Aorta (tissue), 5 donors: ENCODE measurements at places on chromosomes 3 and 15. TPM values are rescaled to one million over a fixed set of nuclear protein-coding genes. Genes with fewer than 3 reads are reported as not detected.

Gene TEX9
- total RNA-seq, result 5.7 TPM

Gene C3orf20
- total RNA-seq, result 0.16 TPM

Gene GRAMD1C
- 2.4 TPM for total RNA-seq

Gene C3orf62
- total RNA-seq, result 4.3 TPM

Gene CELF6
- 1.9 TPM for total RNA-seq

Gene C3orf52
- 16.8 TPM for total RNA-seq

Gene ACKR4
- 15.5 TPM for total RNA-seq

Gene WDR93
- not detected for total RNA-seq

Gene GOLGA6B
- total RNA-seq, result not detected

Gene PYGO1
- 13.9 TPM for total RNA-seq

Gene CNTN6
- total RNA-seq, result 0.26 TPM

Gene CCR2
- total RNA-seq, result 6.2 TPM

Gene CHAC1
- total RNA-seq, result 5.3 TPM

Gene SAMMSON
- total RNA-seq, result 25.6 TPM

Gene CNBP
- 287 TPM for total RNA-seq

Gene HESX1
- 0.36 TPM for total RNA-seq

- H3K27me3 ChIP-seq, result no peaks in the 10 kb centered on the region
- no peaks in the 10 kb centered on the region for H3K36me3 ChIP-seq
- H3K4me1 ChIP-seq, result no peaks in the 10 kb centered on the region
- no peak overlapping the region for H3K4me3 ChIP-seq
- H3K27ac ChIP-seq, result no peak overlapping the region
Observed at GRCh38 chr3:13420831-13421765, 976 bp upstream of the NUP210 start.

DNA sequence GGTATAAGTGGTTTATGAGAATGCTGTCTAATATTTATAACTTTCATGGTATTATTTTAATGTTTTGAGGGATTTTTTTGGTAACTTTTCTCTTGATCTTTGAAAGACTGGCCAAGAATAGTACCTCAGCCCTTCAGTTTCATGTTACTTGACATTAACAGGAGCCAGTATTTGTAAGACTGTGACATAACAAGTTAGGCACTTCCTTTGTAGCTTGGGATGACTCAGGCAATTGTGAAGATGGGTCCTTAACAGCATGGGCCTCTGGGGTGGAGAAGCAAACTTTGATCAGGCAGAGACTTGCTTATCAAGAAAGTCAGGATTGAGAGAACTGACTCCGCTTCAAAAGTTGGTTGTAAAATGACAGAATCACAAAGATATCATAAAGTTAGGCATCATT lies 9.5 kb downstream of the LRRC49 start:
- H3K4me1 ChIP-seq, result no peaks in the 10 kb centered on the region
- no peak for DNase-seq
- no peak overlapping the region for H3K4me3 ChIP-seq
- no peak overlapping the region for H3K27ac ChIP-seq

DNA sequence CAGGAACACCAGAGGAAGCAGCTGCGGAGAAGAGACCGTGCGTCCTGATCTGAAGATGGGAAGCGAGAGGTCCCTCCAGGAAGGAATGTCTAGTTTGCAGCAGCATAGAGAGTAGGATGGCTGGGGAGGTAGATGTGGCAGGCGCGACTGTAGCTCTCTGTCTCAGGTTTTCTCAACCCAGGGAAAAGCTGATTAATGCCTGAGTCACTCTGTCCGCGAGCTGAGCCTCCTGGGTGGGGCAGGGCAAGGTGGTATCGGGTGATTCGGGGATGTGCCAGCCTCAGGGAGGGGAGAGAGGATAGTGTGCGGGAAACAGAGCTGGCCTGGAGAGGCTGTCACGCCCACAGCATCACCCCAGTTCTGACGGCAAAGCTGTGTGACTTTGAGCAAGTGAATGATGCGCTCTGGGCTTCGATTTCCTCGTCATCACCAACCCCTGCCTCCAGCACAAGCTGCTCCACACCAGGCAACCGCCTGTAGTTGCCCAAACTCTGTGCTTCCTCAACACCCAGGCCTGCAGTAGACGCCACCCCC lies 28.4 kb downstream of the CPN2 start:
- no peaks in the 10 kb centered on the region for H3K27me3 ChIP-seq
- H3K4me3 ChIP-seq, result no peak overlapping the region
- no peak for DNase-seq
- no peak overlapping the region for H3K27ac ChIP-seq

- no peaks in the 10 kb centered on the region for H3K27me3 ChIP-seq
- H3K4me1 ChIP-seq, result no peaks in the 10 kb centered on the region
- no peak overlapping the region for H3K4me3 ChIP-seq
- H3K36me3 ChIP-seq, result no peaks in the 10 kb centered on the region
Observed at GRCh38 chr3:134308350-134308891, 57.8 kb upstream of the RYK start.

DNA sequence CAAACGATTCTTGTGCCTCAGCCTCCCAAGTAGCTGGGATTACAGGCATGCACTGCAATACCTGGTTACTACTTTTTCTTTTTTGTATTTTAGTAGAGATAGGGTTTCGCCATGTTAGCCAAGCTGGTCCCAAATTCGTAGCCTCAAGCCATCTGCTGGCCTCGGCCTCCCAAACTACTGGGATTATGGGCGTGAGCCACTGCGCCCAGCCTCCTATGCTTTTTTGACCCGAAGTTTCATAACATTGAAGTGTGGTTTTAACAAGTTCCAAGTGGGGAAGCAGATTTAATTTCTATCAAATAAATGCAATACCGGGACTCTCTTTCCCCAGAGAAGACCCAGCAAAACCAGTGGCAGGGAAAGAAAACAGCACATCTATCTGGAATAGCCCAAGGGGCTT lies 13.7 kb downstream of the SH3BP5 start:
- no peaks in the 10 kb centered on the region for H3K27me3 ChIP-seq
- peaks cover 7% of the 10 kb centered on the region for H3K4me1 ChIP-seq
- no peak overlapping the region for H3K4me3 ChIP-seq
- no peaks in the 10 kb centered on the region for H3K36me3 ChIP-seq
- no peak for DNase-seq

DNA sequence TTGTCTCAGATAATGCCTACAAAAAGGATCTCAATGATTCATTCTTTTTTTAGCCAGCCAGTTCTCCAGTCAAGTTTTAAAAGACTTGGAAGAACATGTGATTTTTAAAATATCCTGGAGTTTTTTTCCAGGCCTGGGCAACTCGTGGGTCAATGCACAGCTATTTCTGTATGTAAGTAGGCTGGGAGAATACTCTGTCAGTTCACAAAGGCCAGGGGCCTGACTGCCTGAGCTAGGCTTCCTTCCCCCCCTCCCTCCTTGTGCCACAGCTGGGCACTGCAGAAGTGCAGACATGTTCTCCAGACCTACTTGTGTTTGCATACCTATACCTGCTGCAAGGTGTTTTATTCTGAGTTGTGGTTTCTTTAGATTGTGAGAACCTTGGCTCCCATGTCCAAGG lies 43.7 kb downstream of the CTDSPL start:
- peaks cover 19% of the 10 kb centered on the region for H3K4me1 ChIP-seq
- no peak overlapping the region for H3K27ac ChIP-seq
- H3K27me3 ChIP-seq, result no peaks in the 10 kb centered on the region

DNA sequence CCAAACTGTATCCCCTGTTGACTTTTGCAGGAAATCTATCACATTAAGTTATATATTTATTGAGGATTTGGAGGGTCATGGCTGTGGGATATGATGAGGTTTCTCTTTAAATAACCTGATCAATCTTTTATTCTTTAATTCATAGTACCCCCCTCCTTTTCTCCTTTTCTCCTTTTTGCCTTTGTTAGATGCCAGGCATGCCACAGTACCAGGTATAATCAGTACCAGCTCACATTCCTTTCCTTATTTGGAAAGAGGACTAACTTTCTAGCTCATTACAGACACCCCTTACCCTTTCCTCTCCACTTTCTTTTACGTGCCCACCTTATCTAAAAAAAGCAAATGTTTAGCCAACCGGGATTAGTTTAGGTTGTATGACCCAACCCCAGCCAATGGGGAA lies 326.4 kb upstream of the NAALADL2 start:
- H3K27me3 ChIP-seq, result no peaks in the 10 kb centered on the region
- H3K36me3 ChIP-seq, result no peaks in the 10 kb centered on the region
- no peak for DNase-seq

DNA sequence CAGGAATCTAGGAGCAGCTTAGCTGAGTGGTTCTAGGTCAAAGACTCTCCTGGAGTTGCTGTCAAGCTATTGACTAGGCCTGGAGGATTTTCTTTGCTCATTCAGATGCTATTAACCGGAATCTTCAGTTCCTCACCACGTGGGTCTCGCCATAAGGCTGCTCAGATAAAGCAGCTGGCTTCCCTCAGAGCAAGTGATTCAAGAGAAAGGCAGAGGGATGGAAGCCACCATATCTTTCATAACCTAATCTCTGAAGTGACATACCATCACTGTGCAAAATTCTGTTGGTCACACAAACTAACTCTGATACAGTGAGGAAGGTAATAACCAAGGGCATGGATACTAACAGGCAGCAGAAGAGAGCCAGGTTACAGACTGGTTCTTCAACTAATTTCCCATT lies 72.7 kb upstream of the FLNB start:
- H3K27ac ChIP-seq, result peak overlapping the region; percentile 48
- H3K36me3 ChIP-seq, result no peaks in the 10 kb centered on the region
- no peaks in the 10 kb centered on the region for H3K27me3 ChIP-seq
- no peak overlapping the region for H3K4me3 ChIP-seq

- H3K36me3 ChIP-seq, result no peaks in the 10 kb centered on the region
- H3K27ac ChIP-seq, result peak overlapping the region; percentile 61
- H3K4me1 ChIP-seq, result no peaks in the 10 kb centered on the region
- H3K4me3 ChIP-seq, result no peak overlapping the region
- DNase-seq, result peak; percentile 57
- no peaks in the 10 kb centered on the region for H3K27me3 ChIP-seq
Observed at GRCh38 chr3:48404440-48405342, 25.2 kb downstream of the PLXNB1 start.

- H3K27me3 ChIP-seq, result no peaks in the 10 kb centered on the region
- DNase-seq, result peak; percentile 87
- peak overlapping the region; percentile 90 for H3K27ac ChIP-seq
- H3K36me3 ChIP-seq, result no peaks in the 10 kb centered on the region
- H3K4me3 ChIP-seq, result peak overlapping the region; percentile 73
Observed at GRCh38 chr3:119294696-119295671, 801 bp downstream of the ARHGAP31 start.

GRCh38 chr3:133374708-133375402 lies 25.0 kb upstream of the BFSP2 start:
- no peaks in the 10 kb centered on the region for H3K27me3 ChIP-seq
- H3K27ac ChIP-seq, result no peak overlapping the region
- no peak for DNase-seq
- no peaks in the 10 kb centered on the region for H3K4me1 ChIP-seq

DNA sequence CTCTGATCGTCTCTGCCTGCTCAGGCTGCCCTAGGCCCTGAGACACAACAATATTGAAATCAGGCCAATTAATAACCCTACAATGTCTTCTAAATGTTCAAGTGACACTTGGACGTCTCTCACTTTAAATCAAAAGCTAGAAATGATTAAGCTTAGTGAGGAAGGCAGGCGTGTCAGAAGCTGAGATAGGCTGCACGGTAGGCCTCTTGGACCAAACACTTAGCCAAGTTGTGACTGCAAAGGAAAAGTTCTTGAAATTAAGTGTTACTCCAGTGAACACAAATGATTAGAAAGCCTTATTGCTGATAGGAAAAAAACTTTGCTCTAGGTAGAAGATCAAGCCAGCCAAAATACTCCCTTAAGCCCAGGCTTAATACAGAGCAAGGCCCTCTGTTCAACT lies 2.2 kb downstream of the HPS3 start:
- H3K36me3 ChIP-seq, result no peaks in the 10 kb centered on the region
- no peak overlapping the region for H3K4me3 ChIP-seq
- peaks cover 5% of the 10 kb centered on the region for H3K4me1 ChIP-seq

GRCh38 chr3:143972505-143973258 lies 1.1 kb downstream of the DIPK2A start:
- no peak overlapping the region for H3K27ac ChIP-seq
- H3K36me3 ChIP-seq, result no peaks in the 10 kb centered on the region
- peak overlapping the region; percentile 73 for H3K4me3 ChIP-seq

DNA sequence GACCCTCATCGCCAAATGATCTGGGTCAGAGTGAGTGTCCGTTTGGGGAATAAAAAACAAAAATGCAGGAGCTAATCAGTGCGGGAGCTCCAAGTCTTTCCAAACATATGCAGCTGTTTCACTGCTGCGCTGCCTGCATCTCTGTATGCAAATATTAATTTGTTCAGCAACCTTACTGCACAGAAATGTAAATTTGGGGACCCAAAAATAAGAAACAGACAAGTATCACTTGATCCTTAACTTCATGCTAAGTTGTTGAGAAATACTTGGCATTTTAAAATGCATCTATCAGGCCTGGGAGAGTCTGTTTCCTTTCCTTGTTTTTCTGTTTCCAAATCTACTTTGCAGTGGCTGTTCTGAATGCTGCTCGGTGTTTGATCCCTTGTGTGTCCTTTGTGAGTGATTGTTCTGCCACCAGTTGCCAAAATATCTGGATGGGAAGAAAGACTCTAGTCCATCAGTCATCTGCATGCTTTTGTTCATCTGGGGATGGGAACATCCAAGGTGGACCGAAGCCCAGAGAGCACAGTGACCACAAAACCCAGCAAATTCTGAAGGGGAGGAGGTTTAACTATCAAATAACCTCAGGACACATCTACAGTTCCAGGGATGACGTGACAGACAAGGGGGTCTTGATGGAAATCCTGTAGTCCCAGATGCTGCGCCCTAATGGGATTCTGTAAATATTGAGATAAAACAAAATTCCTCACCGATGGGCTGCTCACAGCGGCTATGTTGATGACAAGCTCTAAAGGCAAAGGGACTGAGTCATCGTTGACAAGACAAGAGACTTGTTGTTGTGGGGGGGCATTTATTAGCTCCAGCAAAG lies 199.5 kb upstream of the WNT5A start:
- H3K27me3 ChIP-seq, result no peaks in the 10 kb centered on the region
- no peaks in the 10 kb centered on the region for H3K4me1 ChIP-seq
- H3K27ac ChIP-seq, result no peak overlapping the region
- H3K36me3 ChIP-seq, result no peaks in the 10 kb centered on the region

GRCh38 chr3:65844370-65844769 lies 194.3 kb downstream of the MAGI1 start:
- H3K27ac ChIP-seq, result no peak overlapping the region
- H3K4me1 ChIP-seq, result no peaks in the 10 kb centered on the region
- H3K4me3 ChIP-seq, result no peak overlapping the region
- H3K27me3 ChIP-seq, result peaks cover 2% of the 10 kb centered on the region

DNA sequence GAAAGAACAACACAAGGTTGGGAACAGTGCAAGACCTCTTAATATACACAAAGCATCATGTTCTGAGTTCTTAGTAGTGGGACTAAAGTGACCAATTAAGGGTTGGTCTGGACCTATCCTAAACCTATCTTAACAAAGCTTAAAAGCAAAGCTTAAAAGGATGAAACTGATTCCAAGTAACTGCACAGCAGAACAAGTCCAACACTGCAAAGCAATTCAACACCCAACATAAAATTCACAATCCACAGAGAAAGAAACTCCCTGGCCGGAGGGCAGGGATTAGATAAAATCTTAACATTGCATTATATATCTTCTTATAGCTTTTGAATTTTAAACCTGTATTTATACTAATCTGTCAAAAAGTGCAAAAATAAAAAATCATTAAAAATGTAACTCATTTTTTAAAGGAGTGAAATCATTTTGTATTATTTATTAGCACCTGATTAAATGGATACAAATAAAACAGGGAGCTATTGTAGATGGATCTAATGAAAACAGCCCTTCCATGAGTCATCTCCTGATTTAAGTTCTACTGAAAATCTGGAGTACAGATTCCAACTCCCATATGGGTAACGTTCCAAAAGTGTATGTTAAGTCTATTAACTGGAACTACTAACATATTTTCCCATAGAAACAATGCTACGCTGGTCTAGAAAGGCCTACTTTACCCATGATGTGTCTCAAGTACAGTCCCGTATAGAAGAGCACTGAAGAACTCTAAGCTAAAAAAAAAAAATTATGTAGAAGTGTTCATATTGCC lies 34.9 kb downstream of the PIK3R4 start:
- no peaks in the 10 kb centered on the region for H3K36me3 ChIP-seq
- H3K4me3 ChIP-seq, result no peak overlapping the region
- H3K27ac ChIP-seq, result no peak overlapping the region
